ENCODE measurements at places on chromosomes 4 and X.

GRCh38 chr4:6621556-6621927, 18.9 kb upstream of the MRFAP1 start:
- no peak for DNase-seq

GRCh38 chr4:151475035-151475714, 66.2 kb downstream of the FHIP1A start:
- DNase-seq, result no peak

DNA sequence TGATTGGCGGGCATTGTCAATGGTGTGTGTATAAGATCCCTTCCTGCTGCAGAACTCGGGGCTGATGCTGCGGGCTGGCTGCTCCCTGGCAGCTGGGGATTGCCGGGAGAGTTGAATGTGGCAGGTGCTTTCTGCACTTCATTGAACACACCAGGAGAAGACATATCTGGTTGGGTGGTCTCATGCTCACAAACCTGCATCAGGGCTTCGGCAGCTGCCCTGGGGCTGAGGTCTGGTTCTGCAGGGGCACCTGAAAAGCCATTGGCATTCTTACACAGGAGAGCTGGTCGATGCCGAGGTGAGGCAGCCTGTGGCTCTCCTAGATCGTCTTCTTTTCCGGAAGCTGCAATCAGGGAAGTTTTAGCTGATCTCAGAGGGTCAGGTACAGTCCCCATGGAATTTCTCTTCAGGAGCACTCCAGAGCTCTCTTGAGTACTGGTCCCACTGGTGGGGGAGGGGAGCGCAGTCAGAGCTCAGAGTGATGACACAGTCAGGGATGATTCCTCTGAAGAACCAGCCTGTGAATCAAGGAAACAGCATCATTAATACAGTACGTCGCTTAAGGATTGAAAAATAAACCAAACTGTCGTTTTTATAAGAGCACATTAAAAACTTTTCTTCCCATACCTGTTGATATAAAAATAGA, 57.8 kb downstream of the GPRIN3 start:
- no peak for DNase-seq

- no peak for DNase-seq
These were observed 74.4 kb downstream of the OTC start for GRCh38 chrX:38426785-38427184.

GRCh38 chrX:74536832-74537371, 77.5 kb downstream of the RLIM start:
- DNase-seq, result no peak

DNA sequence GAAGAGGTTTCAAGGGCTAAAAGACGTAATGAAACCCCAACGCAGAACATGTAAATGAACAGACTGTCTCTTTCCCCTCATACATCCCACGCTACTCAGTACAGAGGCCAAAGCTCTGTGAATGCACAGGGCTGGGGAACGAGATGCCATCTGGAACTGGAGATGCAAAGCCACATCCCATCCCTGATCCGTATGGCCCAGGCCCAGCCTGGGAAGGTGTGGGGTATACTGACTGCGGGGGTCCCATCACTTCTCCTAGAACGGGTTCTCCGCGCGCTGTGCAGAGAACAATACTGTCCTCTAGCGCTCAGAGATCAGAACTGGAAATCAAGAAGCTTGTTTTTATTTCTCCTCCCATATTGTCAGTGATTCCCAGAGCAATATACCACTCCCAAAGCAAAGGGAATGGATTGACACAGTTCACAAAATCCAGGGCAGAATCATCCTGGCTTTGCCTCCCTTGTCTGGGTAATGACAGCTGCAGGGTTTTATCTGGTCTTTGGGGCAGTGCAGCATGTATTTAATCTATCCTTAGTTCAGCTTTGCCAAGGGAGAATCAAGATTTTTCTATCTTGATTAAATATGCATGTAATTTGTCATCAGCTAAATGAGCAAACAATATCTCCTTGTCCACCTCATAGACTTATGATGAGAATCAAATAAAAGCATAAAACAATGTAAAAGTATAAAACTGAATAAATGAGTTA, 47.3 kb upstream of the TLR3 start:
- no peak for DNase-seq

DNA sequence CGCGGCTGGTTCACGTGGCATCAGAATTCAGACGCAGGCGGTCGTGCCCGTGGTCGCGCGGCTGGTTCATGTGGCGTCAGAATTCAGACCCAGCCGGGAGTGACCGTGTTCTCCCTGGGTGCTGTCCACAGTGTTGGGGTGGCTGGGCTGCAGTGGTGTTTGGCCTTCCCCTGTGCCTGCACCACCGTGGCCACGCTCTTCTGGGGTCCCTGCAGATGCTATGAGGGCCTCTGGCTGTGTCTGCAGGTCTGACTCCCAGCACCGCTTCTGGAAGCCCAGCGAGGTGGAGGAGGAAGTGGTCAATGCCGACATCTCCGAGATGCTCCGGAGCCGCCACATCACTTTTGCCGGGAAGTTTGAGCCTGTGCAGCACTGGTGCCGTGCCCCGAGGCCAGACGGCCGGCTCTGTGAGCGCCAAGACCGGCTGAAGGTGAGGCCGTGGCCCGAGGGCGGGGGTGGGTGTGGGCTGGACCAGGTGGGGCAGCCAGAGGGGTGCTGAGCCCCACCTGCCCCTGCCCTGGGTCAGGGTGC, 26.4 kb downstream of the NKX1-1 start:
- no peak for DNase-seq

- DNase-seq, result no peak
These were observed 4.5 kb upstream of the TMEM255A start for GRCh38 chrX:120315776-120316175.

DNA sequence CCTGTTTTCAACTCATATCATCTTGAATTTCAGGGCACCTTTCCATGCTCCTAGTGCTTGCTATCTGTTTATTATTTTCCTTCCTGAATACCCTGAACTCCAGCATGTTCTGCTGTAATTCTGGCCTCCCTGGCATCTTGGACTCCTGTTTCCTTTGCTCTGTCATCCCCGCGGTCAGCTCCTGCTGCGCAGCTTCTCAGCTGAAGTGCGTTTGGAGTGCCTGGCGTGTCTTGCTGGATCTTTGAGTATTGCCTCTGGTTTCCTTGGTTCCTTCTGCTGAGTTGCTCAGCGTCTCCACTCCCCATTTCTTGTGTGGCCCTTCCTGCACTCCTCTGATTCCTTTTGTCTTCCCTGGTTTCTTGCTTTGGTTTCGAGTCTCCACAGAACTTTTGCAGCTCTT, 84.4 kb downstream of the HTT start:
- no peak for DNase-seq

DNA sequence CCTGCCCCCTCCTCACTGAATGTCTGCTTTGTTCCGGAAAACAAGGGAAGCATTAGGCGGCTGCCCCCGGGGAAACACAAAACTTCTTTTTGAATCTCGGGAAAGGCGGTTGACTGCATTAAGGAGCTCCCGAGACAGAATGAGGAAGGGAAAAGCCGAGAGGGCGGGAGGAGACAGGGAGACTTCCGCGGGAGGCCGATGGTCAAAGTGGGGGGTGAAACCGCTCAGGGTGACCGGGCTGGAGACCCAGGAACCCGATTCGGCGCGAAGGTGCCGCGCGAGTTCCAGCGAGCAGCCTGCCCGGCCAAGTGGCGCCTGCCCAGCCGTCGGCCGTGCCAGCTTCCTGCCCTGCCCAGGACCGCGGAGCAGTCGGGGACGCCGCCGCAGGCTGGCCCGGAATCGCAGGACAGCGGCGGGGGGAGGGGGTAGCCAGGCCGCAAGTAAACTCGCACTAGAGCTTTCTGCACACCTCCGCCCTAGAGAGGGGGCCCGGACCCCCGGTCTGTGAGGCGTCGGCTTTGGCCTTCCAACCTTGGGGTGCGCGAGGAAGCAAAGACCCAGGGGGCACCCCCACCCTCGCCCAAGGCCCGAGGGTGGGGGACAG, 55.1 kb upstream of the BCOR start:
- DNase-seq, result peak; percentile 23

GRCh38 chr4:93414041-93414550, 414.5 kb upstream of the ATOH1 start:
- DNase-seq, result no peak

DNA sequence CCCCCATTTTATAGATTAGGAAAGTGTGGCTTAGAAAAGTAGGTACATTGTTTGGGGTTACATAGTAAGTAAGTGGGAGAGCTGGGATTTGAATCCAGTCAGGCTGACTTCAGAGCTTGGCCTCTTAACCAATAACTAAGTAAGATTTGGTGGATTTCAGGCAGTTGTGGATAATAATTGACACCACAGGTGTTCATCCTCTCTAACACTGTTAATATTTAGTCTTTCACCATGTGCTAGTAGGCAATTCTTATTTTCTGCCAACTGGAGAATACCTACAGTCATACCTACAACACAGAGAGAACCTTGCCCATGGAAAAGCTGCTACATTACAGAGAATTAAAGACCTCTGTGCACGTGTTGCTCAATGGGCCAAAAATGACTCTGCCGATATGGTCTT, 89.5 kb downstream of the DIAPH2 start:
- DNase-seq, result no peak

GRCh38 chrX:125289920-125290319, 29.8 kb upstream of the TEX13C start:
- DNase-seq, result no peak

DNA sequence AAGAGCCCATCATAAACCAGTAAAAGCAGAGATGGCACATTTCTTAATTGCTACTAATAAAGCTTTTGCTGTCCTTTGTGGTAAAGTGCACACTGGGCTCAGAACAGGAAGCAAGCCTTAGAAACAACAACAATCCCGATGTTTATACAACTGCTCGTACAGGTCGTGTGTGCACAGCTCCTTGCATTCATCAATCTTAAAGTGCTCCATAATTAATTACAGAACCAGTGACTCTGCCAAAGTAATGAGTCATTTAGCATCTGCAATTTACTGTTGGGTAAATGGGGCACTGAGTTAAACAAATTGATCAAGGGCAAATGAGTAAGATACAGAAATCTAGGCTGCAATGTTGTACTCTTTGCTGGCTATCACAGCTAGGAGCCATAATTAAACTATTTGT, 61.3 kb upstream of the TXK start:
- no peak for DNase-seq

DNA sequence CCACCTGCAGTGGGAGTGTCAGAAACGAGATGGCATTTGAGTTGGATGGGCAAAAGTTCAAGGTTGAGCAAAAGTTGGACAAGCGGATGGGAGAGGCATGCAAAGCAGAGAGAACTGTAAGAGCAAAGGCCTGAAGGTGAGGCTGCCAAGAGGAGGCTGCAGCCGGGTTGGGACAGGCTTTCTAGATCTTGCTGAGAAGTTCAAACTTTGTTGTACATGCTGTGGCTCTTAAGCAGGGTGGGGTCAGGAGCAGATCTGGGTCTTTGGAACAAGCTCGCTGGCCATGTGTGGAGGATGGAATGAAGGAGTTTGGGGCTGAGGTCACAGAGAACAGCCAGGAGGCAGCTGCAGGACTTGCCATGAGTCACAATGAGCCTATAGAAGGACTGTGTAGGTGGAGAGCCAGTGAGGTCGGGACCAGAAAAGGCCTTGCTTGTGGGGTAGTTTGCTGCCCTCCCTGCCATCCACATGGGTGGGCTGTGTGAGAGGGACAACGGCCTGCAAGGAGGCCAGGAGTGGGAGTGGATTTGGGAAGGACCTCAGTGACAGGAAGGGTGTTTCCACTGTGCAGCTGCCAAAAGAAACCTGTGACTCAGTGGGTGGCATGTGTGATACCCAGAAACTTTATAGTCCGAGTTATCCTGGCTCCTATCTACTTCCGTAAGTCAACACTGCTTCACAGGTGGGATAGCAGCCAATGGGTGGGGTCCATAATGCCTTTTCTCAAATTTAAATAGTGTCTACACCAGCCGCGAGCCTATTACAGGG, 210.4 kb downstream of the MID1IP1 start:
- DNase-seq, result no peak

- no peak for DNase-seq
These were observed 40.7 kb downstream of the ANXA3 start for GRCh38 chr4:78592088-78592783.

DNA sequence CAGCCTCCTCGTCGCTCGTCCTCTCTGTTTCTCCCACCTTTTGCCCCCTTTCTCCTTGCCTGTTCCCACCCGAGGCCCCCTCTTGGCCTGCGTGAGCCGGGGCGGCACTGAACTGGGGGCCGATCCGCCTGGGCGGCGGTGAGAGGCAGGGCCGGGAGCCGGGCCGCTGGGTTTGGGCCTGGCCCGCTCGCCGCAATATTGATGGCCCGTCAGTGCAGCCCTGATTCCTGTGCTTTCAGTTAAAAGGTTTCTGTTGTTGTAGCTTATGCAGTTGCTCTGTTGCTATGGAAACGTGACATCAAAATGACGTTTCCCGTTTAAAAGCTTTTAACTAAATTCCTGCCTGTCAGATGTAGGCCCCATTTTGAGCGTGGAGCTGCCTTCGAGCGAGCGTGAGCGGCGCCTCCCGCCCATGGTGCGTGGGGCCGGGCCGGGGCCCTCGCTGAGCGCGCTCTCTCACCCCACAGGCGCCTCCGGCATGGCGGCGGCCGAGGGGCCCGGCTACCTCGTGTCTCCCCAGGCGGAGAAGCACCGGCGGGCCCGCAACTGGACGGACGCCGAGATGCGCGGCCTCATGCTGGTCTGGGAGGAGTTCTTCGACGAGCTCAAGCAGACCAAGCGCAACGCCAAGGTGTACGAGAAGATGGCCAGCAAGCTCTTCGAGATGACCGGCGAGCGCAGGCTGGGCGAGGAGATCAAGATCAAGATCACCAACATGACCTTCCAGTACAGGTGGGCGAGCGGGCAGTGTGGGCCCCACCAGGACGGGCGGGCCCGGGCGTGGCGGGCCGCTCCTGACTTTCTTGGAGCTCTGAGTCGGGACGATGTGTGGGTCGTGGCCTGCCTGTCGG, at the start of gene MSANTD1:
Gene MSANTD1 (plus strand): TSS at position 349 of the 851 bp plus-strand sequence. CDS start 64 bp downstream, at position 413.
- DNase-seq, result no peak

- no peak for DNase-seq
These were observed 55.1 kb downstream of the SPATA18 start for GRCh38 chr4:52106191-52106590.

DNA sequence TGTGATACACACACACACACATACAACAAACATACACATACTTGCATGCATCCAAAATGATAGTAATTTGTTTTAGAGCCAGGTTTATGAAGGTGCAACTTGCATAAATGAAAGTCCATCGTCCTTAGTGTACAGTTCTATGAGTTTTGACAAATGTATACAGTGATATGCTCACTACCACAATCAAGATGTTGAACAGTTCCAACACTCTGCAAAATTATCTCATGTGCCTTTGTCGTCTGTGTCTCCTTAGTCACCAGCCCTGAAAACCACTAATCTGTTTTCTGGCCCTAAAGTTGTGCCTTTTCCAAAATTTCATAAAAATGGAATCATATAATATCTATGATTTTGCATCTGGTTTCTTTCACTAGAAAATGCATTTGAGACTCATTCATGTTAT, 67.8 kb upstream of the ANXA3 start:
- no peak for DNase-seq

- DNase-seq, result no peak
These were observed 184.9 kb upstream of the AADAT start for GRCh38 chr4:170274616-170275015.

- DNase-seq, result no peak
These were observed 291.2 kb upstream of the HS3ST1 start for GRCh38 chr4:11719879-11720278.

- no peak for DNase-seq
These were observed 38.9 kb downstream of the DDX60L start for GRCh38 chr4:168441412-168441811.

- DNase-seq, result no peak
These were observed 8.3 kb upstream of the RAP2C start for GRCh38 chrX:132227383-132228112.

Data from GF-D8 (cell line).